ENCODE measurements at places on chromosomes 3 and 15.

DNA sequence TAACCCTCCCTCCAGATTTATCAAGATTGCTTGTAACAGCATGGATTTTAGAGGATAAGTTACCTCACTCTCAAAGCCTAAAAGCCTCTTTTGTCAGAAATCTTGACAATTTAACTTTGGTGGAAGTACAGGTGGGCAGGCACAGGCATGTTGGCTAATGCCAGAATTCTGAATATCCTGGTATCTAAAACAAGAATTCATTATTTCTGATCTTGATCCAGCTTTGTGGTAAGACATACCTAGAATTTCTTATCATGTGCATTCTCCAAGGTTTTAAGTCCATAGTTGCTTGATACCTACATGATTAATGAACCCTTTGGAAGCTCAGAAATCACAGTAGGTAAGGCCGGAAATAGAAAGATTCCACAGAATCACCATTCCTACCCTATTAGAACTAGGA lies 109.9 kb upstream of the TTC14 start:
- DNase-seq: no peak

- no peak for DNase-seq
These were observed 234.0 kb downstream of the MYRIP start for GRCh38 chr3:40043444-40043755.

DNA sequence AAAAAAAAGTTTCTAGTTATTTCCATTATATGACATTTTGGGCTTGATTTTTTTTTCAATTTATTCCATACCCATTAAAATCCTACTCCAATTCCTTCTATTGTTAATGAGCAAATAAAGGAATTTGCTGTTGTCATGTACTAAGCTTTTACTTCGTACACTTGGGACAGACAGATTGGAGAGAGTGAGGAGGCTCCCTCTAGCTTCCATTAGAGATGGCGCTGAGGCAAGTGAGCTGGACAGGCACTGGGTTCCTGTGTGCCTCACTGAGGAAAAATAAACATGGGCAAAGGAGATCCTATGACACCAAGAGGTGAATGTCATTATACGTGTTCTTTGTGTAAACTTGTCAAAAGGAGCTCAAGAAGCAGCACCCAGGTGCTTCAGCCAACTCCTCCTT lies 441.1 kb upstream of the MDFIC2 start:
- DNase-seq: no peak

DNA sequence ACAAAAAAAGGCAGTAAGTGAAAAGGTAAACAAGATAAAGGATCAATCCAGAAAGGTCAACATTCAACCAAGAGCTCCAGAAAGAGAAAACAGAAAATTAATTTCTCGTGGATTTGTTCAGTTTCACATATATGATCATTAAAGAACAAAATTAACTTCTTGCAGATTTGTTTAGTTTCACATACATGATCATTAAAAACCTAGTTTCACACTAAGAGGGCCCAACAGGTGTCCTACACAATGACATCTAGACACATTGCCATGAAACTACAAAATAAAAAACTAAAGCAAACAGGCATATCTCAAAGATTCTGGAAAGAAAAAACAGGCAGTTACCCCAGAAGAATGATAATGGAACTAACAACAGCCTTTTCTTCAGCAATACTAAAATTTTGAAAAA lies 22.1 kb downstream of the PHC3 start:
- no peak for DNase-seq

DNA sequence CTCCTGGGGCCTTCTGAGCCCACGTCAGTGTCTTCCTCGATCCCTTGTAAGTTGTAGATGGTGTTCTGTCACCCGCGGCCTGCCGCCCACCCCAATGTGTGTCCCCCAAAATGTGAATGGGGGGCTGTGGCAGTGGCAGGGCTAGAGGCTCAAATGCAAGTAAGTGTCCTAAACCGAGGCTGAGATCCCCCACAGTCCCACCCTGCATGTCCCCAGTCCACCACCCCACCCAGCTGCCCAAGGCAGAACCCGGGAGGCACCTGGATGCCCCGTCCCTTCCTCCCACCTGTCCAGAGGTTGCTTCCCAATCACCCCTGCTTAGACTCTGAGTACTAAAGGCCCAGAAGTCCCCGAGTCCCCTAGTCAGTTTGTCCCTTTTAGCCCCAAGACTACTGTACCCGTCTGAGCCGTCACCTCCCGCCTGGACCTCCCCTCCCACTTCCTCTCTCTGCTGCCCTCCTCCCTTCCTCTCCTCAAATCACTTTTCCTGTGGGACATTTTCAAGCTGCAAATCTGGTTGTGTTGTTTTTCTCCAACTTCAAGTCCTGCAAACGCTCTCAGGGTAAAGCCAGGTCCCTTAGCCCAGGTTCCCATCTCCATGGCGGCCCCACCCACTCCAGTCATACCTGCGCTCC lies 11.8 kb upstream of the PLXND1 start:
- DNase-seq: peak; percentile 51

- no peak for DNase-seq
These were observed 47.7 kb upstream of the PLXND1 start for GRCh38 chr3:129654131-129654530.

DNA sequence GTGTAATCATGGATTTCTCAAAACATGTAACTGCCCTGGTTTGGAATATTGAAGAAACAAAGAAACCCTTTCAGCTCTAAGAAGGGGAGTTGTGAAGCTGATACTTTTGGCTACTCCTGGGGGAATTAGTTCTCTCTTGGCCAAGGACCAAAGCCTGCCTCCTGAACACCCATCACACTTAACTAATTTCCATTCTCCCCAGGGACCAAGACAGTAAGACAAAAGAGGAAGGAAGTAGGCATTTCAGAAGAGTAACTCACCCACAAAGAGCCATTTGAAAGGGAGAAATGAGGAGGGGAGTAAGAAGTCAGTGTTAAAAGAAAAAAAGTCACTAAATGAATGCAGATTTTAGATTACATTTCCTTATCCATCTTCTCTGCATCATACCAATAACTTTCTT lies 328.0 kb upstream of the SOX2 start:
- DNase-seq: peak; percentile 58

DNA sequence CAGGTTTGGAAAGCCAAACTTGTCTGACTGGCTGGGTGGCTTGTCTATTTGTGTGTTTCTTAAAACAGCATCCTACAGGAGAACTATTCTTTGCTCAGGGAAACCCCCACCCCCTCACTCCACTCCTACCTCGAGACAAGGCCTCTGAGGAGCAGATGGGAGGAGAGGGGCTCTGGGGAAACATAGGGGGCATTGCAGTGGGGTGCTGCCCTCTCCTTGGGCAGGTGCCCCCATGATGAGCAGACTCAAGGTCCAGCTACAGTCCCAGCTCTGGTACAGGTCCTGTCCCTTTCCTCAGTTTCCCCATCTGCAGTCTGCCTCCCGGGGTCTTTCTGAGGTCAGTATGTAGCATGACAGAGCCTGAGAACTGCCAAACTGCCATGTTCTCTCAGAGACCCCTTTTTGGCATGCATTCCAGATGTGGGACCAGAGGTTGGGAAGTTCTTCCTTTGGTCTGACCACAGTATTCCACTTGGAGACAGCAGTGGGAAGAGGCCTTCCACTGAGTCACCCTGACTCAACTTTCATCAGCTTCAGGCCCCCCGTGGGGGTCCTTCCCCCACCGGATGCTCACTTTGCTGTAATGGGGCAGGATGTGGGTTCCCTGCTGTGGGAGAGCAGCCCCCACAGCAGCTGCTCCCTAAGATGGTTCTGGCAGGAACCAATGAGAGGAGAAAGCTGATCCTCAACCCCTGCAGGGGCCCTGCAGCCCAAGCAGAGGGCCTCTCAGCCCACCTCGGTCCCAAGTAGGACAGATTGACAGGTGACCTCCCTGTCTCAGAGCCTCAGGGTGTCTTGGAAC lies 32.3 kb upstream of the CYP11A1 start:
- no peak for DNase-seq

- no peak for DNase-seq
These were observed 25.7 kb upstream of the EPHB1 start for GRCh38 chr3:134769287-134769868.

DNA sequence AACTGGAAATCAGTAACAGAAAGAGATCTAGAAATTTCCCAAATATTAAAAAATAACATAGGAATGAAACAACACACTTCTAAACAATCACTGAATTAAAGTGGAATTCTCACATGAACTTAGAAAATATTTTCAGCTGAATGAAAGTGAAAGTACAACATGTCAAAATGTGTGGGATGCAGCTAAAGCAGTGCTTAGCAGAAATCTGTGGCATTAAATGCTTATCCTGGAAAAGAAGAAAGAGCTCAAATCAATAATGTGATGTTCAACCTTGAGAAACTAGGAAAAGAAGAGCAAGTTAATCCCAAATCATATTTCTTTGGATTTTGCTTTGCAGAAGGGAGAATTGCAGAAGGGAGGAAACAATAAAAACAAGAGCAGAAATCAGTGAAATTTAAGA lies 98.2 kb upstream of the NR2E3 start:
- no peak for DNase-seq

GRCh38 chr15:55530861-55531313 lies 22.9 kb upstream of the DNAAF4 start:
- no peak for DNase-seq

DNA sequence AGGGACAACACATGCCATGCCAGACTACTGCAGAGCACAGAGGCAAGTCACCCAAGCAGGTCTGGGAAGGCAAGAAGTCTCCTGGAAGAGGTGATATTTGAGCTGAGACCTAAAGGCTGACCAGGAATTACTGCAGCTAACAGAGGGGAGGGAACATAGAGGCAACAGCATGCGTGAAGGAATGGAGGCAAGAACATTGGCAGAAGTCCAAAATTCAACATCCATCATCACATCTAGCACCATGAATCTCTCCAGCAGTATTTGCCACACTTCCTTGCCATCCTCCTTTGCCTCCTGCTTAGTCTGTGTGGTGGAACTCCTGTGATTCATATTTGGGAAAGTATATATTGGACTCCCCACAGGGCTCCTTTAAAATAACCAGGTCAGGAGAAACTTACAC lies 870 bp upstream of the TSEN2 start:
- DNase-seq: no peak

GRCh38 chr3:148790851-148791735 lies 36.5 kb upstream of the CPB1 start:
- DNase-seq: peak; percentile 18

- DNase-seq: no peak
These were observed 65.6 kb upstream of the POLG start for GRCh38 chr15:89400116-89400781.

GRCh38 chr15:91490211-91490610 lies 363.3 kb upstream of the SLCO3A1 start:
- no peak for DNase-seq

- no peak for DNase-seq
These were observed 170.7 kb downstream of the UBE3A start for GRCh38 chr15:25268166-25268565.

GRCh38 chr3:146128939-146129338 lies 32.0 kb downstream of the PLOD2 start:
- DNase-seq: no peak

DNA sequence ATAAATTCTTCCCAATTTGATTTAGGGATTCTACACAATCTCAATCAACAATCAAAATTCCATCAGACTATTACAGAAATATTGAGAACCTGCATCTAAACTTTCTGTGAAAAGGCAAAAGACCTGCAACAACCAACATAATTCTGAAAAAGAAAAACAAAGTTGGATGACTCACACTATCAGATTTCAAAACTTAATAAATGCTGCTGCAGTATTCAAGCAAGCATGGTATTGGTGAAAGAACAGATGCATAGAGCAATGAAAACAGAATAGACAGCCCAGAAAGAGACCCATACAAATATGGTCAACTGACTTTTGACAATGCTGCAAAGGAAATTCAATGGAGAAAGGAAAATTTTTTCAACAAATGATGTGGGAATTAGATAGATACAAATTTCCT lies 477.1 kb upstream of the NR2F2 start:
- no peak for DNase-seq

DNA sequence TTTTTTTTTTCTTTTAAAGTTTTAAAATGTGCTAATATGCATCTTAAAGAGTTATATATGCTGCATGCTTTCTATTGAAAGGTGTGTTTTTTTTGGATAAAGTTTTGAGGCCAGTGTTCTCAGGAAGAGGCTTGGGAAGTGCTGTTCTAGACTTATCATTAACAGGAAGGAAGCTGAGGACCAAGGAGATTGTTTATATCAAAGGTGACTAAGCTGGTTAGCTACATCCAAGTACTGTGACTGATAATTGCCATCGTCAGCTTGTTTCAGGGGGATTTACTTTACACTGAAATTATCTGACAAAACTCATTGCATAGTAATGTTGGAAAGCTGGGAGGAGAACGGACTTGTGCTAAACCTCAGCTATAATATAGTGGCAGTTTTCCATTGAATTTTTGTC lies 36.3 kb upstream of the UTS2B start:
- DNase-seq: no peak

DNA sequence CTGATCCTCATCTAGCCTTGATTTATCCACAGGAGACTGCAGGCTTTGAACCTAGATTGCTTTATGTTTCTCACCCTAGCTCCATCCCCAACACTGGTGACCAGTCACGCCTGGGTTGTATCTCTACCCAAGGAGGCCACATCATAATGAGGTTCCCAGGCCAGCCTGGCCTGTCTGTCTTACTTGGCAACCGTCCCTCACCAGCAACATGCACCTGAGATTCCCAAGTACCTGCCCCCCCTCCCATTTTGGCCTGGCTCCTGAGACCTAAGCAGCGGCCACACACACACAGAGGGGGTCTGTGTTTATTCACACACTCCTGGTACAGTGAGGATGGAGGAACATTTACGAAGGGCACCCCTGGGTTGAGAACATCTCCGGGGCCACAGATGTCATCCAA lies 2.4 kb downstream of the CAMK2N2 start:
- DNase-seq: no peak

DNA sequence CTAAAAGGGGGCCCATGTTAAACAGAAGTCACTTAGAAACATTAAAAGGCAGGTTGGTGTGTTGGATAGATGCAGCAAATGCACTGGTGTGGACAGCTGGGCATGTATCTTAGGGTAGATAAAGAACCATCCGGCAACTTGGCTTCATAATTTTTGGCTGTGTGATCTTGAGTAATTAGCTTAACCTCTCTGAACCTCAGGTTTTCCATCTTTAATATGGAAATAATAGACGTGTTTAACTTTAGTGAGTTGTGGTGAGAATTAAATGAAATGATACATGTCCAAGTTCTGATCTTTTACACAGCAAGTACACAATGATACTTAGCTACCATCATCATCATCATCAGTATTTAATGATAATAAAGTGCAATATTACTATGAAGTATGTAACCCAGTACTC lies 330.4 kb downstream of the FOXP1 start:
- DNase-seq: no peak

- peak; percentile 45 for DNase-seq
These were observed 769.4 kb upstream of the GOLIM4 start for GRCh38 chr3:168865022-168865551.

GRCh38 chr15:71201477-71201876 lies 86.2 kb downstream of the THSD4 start:
- DNase-seq: no peak

GRCh38 chr3:123099331-123100192 lies 32.7 kb downstream of the PDIA5 start:
- DNase-seq: no peak

DNA sequence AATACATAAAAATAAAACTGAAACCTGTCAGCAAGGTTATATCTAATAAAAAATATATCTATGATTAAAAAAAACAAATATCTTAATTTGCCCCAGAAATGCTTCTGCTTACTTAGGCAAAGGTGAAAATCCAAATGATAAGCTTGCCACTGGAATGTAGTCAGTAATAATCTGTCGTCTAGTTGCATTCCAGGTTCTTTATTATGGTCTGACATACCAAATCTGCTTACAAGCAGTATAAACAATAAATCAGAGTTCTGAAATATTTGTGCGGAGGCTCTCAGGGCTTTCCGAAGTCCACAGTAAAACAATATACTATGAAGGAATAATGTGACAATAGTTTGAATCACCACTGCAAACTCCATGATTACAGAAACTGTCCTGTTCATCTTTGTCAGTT lies 1133.5 kb downstream of the ROBO1 start:
- no peak for DNase-seq

All from Kasumi-1 (cell line).